ENCODE measurements at places on chromosomes 7 and 10. TPM values are rescaled to one million over a fixed set of nuclear protein-coding genes. Genes with fewer than 3 reads are reported as not detected.

DNA sequence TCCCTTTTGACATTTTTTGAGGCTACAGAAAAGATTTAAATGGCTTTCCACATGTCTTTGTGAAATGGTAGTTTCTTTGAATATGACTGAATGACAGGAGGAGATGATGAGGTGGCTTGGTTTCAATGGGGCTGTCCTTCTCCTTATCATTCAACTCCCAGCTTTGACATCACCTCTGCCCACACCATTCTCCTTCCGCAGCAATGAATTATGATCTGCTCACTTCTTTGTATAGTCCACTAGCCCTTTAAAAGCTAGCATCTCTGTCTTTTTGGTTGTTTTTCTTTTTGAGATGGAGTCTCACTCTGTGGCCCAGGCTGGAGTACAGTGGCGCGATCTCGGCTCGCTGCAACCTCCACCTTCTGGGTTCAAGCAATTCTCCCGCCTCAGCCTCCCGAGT lies 31.7 kb downstream of the DCLRE1A start:
- DNase-seq = no peak

DNA sequence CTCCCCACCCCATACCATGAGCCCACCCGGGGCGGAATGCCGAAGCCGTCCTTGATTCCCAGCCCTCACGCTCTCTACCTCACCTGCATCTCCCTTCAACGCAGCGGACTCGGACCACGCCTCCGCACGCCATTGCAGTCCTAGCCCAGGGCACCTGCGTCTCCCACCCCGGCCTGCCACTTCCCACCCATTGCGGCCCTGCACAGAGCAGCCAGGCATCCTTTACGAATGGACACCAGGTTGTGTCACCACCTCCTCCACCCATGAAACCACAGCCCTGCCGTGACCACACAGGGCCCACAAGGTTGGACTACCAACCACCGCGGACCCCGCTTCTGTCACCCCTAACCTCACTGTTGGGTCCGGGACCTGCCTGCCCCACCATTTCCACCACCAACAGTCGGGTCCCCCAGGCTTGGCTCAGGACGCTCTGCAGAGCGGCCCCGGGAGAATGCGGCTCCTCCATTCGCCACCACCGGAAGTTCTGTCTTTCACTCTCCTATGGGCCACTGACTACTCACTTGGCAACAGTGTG lies 232.5 kb downstream of the MAD1L1 start:
- no peak for DNase-seq

DNA sequence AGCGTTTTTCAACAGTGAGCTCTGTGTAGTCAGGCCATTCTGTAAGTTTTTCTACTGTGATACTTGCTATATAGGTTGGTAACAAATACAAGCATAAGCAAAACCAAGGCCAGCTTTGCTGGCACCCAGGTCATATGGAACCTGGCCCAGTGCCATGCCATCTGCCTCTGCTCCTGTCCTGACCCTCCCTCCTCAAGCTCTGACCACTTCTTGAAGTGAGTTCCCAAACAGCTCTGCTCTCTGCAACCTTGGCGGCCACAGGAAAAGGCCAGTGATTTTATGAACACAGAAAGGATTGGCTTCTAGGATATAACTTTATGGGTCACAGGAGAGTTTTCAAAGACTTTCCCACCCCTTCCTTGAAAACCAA lies 12.8 kb downstream of the NOD1 start:
- no peak for DNase-seq

- no peak for DNase-seq
These were observed 145.3 kb downstream of the SFMBT2 start for GRCh38 chr10:7265396-7266123.

DNA sequence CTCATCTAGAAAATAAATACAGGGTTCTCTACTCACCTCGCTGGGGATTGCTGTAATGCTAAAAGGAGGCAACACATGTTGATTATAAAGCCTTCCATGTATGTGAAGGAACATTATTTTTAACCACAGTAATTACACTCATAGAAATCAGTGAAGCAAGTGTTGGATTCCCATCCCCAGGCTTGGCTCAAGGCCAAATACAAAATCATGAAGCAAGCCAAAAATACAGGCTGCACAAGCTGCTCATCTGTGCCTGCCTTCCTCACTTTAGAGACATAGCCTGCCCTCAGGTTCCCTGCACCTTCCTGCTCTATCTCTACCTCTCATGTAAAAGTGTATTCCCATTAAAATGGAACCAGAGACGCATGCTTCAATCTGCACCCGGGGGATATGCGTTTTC lies 1077.1 kb upstream of the C7orf33 start:
- DNase-seq = no peak

GRCh38 chr7:151575410-151575809 lies 55.7 kb upstream of the RHEB start:
- DNase-seq = no peak

GRCh38 chr7:106057962-106058927 lies 53.9 kb downstream of the SYPL1 start:
- DNase-seq = no peak

GRCh38 chr7:79287981-79288380 lies 165.5 kb downstream of the MAGI2 start:
- DNase-seq = no peak

PTF1A gene
- not detected for total RNA-seq

STEAP1B gene
- total RNA-seq = not detected

SEC23IP gene
- 18.1 TPM for total RNA-seq
